Fibroblast of upper back skin (primary cell): ENCODE measurements at places on chromosomes 12 and 14.

- DNase-seq, result no peak
These were observed 91.8 kb upstream of the FOXN3 start for GRCh38 chr14:89508863-89509262.

GRCh38 chr12:98178126-98178525, 337.3 kb upstream of the TMPO start:
- no peak for DNase-seq

GRCh38 chr12:25811656-25812126, 146.8 kb upstream of the RASSF8 start:
- peak; percentile 50 for DNase-seq

DNA sequence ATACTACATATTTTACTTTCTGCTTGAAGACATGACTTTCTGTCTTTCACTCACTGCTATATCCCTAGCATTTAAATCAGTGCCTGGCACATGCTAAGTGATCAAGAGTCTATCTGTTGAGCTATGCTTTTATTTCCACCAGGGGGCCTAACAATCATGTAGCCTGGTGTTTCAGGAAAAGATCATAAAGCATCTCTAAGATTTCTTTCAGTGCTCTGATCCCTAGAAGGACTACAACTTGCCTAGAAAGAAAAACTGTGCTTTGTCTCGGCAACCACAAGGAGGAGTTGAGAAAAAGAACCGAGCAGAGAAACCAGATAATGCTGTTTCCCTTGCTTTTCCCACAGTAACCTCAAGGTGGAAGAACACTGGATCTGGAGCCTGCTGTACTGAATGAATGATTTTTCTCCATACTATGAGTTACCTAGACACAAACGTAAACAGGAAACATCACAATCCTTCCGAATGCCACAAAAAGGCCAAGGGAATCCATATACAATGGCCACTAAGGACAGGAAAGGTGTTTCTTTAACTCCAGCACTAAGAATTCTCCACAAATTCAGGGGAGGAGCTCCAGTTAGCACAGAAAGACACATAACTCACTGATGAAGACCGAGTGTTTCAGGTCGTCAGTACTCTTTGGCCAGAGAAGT, 1.2 kb downstream of the CRY1 start:
- DNase-seq, result peak; percentile 95

GRCh38 chr12:65566751-65567150, 257.5 kb upstream of the HMGA2 start:
- DNase-seq, result peak; percentile 27

- DNase-seq, result peak; percentile 12
These were observed 8.4 kb upstream of the MLEC start for GRCh38 chr12:120678572-120678971.
